CD4-positive, alpha-beta T cell treated with Interleukin-4 for 1 hour (primary cell): ENCODE measurements at places on chromosomes 13 and 19.

DNA sequence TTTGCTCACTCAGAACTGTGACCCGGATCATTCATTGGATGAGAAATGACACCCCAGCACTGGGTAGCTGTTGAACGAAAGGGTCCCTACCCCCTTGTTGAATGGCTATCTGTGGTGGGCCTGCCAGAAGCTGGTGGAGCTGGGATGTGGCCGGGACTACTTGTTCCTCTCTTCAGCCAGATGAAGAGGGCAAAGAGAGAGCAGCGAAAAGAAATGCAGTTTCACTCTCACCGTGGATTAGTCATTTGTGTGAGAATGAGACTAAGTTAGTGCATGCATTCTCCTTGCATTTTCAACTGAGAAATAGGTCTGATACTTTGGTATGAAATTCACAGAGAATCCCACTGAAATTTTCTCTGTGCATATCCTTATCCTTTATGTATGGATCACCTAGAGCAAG is 553.1 kb downstream of the IRS2 start:
- DNase-seq: no peak

GRCh38 chr13:91596842-91597241 is 198.4 kb downstream of the GPC5 start:
- no peak for DNase-seq

GRCh38 chr13:35092751-35093150 is 150.7 kb downstream of the NBEA start:
- DNase-seq: no peak

- DNase-seq: no peak
These were observed 511.3 kb downstream of the MYO16 start for GRCh38 chr13:109140479-109141349.

DNA sequence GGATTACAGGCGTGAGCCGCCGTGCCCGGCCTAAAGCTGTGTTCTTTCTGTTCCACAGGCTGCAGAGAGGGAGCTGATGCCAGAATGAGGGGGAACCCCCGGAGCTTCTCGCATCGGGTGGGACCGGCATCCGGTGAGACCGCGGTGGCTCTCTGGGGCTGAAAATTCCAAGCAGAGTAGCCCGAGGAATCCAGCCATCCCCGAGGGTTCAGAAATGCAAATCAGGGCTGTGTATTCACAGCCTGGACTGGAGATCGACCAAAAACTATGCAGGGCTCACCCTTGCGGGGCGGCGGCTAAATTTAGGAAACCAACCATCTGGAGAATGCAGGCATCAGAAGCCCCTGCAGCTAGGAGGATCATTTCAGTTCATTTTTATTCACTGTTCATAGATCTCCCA is 99.2 kb downstream of the GNG7 start:
- no peak for DNase-seq

DNA sequence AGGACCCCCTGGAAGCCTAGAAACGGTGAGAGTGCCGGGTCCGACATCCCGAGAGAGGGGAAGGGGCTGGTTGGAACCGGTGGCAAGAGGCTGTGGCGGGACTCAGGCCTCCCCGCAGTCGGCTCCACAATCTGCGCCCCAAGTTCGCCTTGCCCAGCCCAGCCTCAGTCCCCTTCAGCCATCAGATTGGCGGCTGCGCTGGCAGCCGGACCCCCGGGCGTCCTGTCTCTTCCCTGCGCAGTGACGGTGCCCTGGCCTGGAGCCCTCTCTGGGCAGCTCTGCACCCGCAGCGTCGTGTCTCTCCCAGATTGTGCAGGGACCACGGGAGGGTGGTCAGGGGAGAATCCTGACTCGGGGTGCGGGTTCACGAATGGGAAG is 315 bp downstream of the ZNF492 start:
- DNase-seq: no peak

DNA sequence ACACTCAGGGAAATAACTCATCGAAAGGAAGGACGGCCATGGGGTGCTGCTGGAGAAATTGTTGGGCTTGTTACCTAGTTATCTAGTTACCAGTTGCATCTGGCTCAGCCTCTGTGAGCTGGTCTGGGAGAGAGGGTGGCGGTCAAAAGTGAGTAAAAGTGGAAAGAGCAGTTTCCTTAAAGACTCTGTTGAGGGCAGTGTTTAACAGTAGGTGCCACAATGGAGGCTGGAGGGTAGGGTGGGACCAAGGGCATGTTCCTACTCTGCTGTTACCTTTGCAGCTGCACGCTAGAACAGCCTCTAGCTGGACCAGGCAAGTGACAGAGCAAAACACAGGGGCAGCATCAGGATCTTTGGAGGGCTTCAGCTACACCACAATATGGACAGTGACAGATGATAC is 228.8 kb upstream of the STARD13 start:
- DNase-seq: no peak

- no peak for DNase-seq
These were observed 429.9 kb downstream of the SLITRK1 start for GRCh38 chr13:83452292-83452950.

- DNase-seq: peak; percentile 32
These were observed 70.5 kb downstream of the GADD45B start for GRCh38 chr19:2546128-2547032.

DNA sequence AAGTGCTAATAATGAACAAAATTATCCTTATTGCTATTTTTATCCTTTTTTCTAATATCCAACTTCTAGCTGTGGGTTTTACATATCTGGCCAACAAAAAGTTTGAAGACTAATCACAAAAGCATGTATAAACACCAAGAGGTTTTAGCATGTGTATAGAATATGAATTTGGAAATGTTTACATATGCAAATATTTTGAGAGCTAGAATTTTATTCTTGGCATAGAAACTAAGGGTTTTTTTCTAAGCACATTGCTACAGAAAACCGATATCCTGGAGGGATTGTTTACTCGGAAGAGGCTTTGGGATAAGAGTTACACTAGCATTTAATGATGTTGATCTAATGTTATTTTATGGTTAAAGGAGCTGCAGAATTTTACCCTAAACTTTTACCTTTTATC is 392.1 kb downstream of the EFNB2 start:
- no peak for DNase-seq

DNA sequence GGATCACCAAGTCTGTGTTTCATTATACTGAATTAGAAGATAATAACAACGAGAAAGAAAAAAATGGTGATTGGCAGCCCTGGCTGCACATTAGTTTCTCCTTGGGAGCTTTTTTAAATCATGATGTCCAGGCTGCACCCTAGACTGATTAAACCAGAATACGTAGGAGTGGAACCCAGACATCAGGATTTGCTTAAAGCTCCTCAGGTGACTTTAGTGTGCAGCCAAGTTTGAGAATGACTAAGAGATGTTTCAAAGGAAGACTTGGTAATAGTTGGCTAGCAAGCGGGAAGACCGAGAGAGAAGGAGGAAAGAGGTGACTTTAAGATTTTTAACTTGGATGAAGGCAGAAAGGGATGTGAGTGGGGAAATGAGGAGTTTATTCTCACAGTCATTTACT is 71.4 kb upstream of the SERP2 start:
- DNase-seq: no peak

DNA sequence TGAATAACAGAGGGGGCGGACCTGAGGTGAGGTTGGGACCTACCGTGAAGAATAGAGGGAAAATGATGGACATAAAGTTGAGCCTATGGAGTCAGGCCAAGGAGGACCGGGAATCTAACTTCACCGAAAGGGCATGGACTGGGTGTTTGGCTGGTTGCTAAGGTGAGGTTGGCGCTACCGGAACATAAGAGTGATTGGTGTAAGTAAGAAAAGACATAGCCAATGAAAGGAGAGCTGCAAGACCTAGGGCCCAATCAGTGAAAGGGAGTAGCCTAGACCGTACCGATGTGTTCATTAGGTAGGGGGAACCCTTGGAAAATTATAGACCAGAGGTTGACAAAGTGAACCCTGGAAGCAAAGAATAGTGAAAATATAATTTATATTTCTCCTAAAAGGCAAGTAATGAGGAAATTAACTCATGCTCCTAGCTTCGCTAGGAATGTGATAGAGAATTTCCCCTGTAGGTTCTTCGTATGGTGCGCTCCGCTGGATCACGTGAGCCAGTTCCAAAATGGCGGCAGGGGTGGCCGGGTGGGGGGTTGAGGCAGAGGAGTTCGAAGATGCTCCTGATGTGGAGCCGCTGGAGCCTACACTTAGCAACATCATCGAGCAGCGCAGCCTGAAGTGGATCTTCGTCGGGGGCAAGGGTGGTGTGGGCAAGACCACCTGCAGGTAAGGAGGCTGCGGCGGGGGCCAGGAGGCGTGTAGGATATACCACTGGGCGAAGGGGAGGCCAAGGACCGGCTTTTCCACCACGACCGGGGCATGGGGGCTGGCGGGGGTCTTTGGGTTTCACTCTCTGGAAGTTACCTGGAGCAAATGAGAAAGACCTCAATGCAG is at the start of gene GET3:
TSS of gene GET3 (plus strand) at position 503 of the 840 bp plus-strand sequence. CDS start at position 512, 9 bp downstream.
- peak; percentile 92 for DNase-seq

DNA sequence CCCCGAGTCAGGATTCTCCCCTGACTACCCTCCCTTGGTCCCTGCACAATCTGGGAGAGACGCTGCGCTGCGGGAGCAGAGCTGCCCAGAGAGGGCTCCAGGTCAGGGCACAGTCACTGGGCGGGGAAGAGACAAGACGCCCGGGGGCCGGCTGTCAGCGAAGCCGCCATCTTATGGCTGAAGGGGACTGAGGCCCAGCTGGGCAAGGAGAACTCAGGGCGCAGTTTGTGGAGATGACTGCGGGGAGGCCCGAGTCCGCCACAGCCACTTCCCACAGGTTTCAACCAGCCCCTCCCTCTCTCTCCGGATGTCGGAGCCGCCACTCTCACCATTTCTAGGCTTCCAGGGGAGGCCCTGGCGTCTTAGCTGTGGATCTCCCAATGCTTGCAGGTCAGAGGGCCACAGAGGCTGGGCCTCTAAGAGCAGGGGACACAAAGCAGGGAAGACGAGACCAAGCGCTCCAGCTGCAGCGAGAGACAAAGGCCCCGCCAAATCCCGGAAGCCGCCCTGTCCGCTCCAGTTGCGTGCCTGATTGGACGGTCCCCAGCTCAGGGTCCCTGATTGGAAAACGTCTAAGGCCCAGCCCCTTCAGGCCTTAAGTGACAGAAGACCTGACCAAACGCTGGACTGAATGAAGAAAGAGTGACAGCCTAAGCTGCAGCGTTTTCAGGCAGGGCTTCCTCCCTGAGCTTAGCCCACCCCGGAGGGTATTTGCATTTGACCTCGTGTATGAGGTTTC is at the start of gene ZNF724:
TSS of gene ZNF724 (minus strand) at position 484 of the 739 bp plus-strand sequence. CDS start at position 332, 152 bp downstream.
- DNase-seq: peak; percentile 93

DNA sequence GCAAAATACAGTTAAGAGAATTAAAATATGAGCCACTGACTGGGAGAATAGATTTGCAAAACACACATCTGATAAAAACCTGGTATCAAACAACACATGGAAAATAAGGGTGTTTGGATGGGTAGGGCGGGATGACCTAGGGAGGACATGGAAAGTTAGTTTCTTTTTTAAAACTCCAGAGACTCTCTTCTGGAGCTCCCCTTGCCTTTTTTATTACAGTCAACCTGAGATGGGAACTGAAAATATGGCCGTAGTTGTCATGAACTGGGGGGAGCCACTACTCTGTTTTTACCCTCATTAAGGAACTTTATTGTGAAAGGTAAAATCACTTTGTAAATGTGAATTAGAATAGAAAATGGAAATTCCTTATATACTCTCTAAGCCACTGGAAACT is 113.0 kb downstream of the ATP11A start:
- no peak for DNase-seq

DNA sequence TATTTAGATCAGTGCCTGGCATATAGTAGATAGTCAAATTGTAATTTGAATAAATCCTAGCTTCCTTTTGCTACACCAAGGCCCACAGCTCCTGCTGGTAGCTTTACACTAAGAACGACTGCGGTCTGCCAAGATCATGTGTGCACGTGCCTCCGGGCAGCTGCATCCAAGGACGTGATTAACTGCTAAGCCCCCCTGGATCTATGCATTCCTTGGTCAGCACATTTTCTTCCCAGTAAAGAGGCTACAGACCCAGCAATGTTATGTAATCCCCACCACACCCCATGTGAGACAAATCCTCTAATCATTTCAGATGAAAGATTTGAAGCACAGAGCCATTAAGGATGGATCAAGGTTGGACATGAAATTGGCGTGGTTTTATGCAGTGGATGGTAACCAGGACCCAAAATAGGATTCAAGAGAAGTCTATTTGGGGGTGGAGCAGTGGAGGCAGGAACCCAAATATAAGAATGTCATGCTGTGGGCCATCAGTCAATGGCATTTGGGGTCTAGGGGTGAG is 65.2 kb upstream of the PEG3 start:
- DNase-seq: no peak

DNA sequence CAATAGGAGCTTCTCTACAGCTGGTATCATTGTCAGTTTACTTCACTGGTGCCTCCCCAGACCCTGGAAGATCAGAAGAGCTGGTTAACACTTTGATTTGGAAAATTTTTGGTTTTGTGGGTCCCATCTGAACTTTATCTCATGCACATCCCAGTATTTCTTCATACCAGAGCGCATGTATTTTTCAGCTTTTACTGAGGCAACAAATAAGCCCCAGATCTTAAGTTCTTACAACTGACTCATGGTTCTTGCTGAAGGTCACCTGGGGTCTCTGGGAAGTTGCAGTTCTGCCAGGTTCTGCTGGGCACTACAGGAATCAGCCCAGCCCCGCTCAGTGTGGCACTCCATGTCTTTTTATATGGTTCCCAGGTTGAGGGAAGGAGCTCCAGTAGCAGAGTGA is 1249.9 kb downstream of the EFNB2 start:
- DNase-seq: no peak

GRCh38 chr13:44796597-44797490 is 192.4 kb downstream of the NUFIP1 start:
- DNase-seq: no peak

- no peak for DNase-seq
These were observed 14.4 kb downstream of the FOXO1 start for GRCh38 chr13:40651866-40652587.

DNA sequence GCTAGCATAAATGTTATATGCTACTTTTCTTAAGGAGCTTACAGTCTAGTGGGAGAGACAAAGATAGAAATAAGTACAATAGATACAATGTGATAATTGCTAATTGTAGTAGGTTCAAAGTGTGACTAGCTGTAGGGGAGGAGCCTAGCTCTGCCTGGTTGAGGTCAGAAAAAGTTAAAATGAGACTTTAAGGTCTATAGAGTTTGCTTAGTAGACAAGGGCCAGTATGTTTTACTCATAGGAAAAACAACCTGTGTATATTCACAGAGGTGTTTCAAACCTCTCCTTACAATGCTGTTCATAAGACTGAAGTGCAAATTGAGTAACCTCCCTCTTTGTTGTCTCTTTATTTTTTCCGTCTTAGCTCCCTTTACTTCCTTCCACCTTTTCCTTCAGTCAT is 56.1 kb downstream of the PDS5B start:
- DNase-seq: no peak

DNA sequence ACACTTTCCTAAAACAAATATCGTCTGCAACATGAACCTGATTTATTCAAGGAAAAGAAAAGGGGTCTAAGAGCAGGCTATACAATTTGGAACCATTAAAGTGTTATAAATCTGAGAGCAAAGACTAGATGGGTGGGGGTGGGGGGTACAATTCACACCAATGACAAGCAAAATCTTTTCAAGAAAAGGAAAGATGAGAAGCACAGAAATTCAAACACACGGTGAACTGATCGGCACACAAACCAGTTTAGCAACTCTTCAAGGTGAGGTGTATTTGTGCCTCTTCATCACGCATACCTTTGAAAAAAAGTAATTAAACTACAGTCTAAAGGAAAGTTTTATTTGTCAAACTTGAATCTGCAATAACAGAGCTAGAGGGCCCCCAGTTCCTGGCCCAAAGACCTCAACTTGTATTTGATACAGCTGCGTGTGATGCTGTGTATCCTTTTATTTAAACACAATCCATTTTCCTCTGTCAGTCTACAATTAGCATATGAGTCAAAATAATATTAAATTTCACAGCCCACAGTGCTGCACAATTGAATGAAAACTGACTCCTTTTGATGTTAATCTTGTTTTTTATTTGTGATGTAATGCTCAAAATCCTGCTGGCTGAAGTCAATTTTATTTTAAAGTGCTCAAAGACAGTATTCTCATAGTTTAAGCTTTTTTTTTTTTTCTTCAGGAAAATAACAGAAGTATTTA is 14.2 kb downstream of the EFNB2 start:
- no peak for DNase-seq
